Renal cortical epithelial cell (primary cell): ENCODE measurements at places on chromosomes 4 and X.

DNA sequence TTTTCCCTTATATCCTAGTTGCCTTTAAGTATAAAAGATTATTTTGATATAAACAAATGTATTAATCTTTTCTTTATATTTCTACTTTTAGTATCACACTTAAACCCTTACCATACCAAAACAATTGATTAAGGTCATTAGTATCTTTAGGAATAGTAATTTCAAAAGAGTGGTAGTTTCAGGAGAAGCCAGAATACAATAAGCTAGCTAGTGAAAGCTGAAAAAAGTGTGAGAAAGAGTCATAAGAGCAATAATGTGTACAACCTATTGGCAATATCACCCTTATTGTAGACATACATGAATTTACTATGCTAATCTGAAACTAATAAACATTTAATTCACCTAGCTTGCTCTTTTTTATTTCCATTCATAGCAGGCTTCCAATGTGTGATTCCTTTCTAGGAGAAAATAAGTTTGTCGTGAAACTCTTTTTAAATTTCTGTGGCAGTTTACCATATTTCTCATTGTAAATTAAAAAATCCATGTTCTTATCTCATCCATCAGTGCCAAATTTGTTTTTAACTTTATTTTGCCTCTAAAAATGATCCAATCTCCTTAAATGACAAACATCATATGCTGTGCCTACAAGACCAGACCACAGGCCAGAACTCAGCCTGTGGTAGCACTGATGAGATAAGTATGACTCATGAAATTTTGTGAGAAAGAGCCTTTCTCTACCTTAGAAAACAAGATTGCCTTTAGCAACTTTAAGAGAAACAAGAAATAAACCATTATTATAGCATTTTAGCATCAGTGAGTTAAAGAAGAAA is 8.1 kb downstream of the NEK1 start:
- peak; percentile 86 for DNase-seq

- no peak for DNase-seq
These were observed 93.0 kb downstream of the GEMIN8 start for GRCh38 chrX:13936521-13937225.

- DNase-seq = no peak
These were observed 135.2 kb downstream of the ADGRL3 start for GRCh38 chr4:61335241-61335763.

DNA sequence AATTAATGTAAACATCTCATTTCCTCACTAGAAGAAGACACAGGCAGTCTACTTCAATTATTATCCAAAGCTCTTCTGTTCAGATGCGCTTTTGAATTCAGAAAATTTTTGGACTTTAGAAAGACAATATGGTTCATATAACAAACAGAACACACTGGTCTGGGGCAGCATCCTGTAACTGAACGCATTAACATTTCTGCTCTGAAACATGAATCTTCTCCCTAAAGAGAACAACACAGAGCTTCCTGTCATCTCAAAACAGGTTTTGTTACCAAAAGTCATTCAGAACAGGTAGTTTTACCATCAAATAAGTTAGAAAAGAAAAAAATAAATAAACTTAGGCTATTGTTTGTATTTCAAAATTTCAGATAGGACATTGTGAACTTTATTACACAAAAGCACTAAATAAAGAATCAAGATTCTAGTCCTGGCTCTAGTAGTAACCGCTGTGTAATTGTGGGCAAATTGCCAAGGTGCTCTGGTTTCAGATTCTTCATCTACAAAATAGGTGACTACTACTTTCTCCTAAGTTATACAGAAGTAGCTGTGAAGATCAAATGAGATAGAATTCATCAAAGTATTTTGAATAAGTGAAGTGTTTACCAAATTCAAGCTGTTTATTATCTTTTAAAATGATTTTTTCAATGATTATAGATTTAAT is 252.3 kb upstream of the RASGEF1B start:
- DNase-seq = peak; percentile 45

DNA sequence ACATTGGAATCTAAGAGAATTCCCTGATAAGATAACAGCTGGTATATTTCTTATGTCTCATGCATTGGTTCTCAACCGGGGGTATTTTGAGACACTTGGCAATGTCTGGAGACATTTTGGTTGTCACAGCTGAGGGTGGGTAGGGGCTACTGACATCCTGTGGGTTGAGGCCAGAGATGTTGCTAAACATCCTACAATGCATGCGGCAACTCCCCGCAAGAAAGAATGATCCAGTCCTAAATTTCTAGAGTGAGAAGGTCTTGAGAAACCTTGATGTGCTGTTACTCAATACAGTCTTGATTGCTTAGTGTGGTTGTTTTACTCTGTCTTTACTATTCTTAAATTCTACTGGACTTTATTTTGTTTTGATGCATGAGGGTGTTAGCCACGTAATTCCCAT is 287.2 kb downstream of the FRMPD4 start:
- no peak for DNase-seq
